ENCODE measurements at places on chromosomes 3 and 15. TPM values are rescaled to one million over a fixed set of nuclear protein-coding genes. Genes with fewer than 3 reads are reported as not detected.

Gene TJP1
- total RNA-seq = 33.7 TPM

Gene SCG5
- total RNA-seq = 2.6 TPM

Gene CCR1
- total RNA-seq = not detected

Gene CHST2
- 74.7 TPM for total RNA-seq

Gene CGNL1
- 12.0 TPM for total RNA-seq

Gene BLM
- 1.6 TPM for total RNA-seq

Gene AHSG
- not detected for total RNA-seq

Gene NR2E3
- total RNA-seq = not detected
